Neuronal stem cell (in vitro differentiated cells): ENCODE measurements at places on chromosomes 4 and X.

DNA sequence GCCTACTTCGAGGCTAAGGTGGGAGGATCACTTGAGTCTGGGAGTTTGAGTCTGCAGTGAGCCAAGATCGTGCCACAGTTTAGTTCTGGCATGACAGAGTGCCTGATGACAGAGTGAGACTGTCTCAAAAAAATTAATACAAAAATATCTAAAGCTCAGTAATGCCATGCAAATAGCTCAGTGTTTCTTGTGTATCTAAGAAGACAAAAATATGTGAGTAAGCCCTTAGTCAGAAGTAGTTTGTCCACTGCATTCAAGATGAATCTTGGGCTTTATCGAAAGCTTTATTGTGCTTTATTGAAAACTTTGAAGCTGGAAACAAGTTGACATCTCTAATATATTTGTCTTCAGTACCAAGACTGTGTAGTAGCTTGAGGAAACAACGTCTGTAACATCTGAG is 115.9 kb downstream of the GPAT3 start:
- DNase-seq, result no peak

- no peak for DNase-seq
Observed at GRCh38 chr4:107757864-107758476, 37.9 kb upstream of the PAPSS1 start.

DNA sequence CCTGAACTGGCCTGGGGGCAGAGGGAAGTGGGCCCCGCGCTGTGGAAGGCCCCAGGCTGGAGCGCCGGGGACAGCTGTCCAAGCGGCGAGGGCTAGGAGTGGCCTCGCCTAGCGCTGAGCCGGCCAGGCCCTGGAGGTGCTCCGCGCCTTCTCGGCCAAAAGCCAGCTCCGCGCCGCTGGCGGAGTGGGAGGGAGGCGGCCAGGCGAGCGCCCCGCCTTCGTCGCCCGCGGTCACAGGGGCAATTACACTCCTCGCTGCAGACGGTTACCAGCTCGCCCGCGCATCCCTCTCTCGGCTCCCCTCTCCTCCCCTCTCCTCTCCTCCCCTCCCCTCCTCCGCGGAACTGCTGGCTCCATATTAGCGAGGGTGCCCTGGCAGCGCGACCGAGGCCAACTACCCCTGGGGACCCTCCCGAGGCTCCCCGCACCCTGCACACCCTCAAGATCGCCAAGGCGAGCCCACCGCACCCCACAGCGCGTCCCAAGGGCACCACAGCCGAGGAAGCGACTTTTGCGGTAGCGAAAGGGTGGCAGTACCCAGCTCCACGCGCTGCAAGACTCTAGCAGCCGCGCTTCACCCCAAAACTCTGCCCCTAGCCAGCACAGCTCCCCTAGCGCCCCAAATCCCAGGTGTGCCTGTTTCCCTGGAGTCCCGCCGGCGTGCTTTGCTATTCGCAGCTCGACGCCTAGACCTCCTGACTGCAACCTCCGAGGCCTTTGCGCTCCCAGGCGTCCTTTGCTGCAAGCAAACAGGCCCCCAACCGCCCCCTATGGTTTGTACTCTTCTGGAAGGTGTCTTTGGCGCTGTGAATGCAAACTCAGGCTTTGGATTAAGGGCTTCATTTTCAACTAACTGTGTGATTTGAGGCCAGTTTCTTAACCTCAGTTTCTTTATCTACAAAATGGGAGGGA is 91.4 kb downstream of the BCOR start:
- DNase-seq, result no peak

DNA sequence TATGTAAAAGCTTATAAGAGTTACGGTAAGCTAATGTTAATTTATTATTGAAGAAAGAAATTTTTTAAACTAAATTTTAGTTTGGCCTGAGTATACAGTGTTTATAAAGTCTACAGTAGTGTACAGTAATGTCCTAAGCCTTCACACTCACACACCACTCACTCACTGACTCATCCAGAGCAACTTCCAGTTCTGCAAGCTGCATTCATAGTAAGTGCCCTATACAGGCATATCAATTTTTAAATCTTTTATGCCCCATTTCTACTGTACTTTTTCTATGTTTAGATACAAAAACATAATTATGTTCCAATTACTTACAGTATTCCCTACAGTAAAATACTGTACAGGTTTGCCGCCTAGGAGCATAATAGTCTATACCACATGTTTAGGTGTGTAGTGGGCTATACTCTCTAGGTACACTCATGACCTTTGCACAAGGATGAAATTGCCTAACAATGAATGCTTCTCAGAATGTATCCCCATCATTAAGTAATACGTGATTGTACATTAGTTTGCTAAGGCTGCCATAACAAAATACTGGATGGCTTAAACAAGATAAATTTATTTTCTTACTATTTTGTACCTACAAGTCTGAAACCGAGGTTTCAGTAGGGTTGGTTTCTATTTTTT is 333.8 kb upstream of the PCDH7 start:
- DNase-seq, result no peak

GRCh38 chr4:185265942-185266341 is 56.5 kb downstream of the SNX25 start:
- DNase-seq, result no peak

GRCh38 chr4:106809076-106809475 is 227.0 kb downstream of the DKK2 start:
- no peak for DNase-seq

DNA sequence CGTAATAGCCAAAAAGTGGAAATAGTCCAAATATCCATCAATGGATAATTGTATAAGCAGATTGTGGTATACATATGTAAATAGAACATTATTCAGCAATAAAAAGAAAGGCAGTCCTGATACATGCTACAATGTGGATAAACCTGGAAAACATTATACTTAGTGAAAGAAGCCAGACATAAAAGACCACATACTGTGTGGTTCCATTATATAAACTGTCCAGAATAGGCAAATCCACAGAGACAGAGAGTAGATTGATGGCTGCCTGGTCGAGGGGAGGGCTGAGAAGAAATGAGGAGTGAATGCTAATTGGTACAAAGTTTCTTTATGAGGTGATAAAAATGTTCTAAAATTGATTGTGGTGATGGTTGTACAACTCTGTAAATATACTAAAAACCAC is 397.4 kb upstream of the RPS6KA3 start:
- no peak for DNase-seq

DNA sequence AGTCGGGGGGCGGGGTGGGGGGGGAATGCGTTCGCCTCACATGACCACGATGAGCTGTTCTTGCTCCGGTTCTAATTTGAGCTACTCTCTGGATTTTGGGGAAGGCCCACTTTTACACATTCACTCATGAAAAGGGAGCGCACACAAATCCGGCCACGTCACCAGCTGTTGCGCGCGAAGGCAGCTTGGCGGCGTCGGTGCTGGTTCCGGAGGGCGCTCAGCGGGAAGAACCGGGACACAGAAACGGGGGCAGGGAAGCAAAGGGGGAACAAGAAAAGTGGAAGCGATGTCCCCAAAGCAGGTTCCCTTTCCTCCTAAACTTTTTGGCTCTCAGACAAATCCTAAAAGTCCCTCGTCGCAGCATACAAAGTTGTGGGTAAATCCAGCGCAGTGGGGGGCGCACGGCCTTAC is 605 bp downstream of the ANXA5 start:
- DNase-seq, result no peak

DNA sequence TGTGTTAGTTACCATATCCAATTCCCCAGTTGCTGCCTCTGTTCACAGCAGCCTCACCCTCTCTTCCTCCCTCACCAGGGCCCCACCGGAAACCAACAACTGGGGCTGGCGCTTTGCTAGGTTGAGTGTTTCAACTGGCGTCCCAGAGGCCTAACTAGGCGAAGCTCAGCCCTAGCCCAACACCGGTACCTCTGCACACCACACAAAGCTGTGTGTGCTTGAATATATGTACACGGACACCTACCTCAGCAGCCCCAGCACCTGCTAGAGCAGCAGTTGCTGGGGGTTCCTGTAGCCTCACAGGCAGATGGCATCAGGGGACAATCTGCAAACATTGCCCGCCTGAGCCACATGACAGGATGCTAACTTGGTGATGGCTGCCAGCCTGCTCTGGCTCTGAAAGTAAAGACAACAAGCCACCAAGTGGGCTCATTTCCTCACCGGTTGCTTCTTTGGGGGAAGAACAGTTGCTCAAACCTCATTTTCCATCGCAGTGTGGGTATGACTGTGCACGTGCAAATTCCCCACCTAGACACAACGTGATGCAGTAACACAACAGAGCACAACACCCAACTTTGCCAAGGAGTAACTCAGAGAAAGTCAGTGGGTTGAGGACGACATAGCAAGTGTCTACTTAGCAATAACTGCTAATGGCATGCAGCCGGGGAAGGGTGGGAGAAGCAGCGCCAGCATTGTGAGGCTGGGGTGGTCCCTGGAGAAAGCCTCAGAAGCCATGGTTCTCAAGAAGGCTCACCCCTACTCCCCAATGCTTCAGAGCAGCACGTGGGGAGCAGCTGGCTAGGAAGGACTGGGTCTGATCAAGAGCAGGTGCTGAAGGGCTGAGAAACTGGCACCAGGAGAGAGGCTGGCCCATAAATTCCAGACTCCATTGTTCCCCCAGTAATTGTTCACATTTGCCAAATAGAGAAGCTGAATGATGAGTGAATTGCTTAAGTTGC is 139.5 kb downstream of the SH3KBP1 start:
- DNase-seq, result no peak

- DNase-seq, result no peak
Observed at GRCh38 chr4:110347805-110348204, 128.2 kb upstream of the ENPEP start.

DNA sequence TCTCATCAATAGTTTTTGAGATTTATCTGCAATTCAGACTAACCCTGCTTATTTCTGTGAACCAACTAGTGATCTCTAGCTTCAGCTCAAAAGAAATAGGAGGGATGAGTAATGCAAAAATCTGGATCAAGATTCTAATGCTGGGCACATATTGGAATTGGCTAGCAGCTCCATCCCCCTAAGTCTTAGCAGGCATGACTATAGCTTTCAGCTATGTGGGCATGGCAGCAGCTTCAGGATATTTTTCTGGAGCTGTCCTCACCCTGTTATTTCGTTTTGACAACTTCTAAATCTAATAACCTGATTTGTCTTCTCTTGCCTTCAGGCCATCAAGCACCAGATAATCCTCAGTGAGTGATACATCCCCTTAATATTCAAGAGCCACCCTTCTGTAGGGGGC is 50.8 kb upstream of the GNPDA2 start:
- DNase-seq, result no peak

- DNase-seq, result no peak
Observed at GRCh38 chr4:38190717-38191178, 230.6 kb downstream of the PTTG2 start.

DNA sequence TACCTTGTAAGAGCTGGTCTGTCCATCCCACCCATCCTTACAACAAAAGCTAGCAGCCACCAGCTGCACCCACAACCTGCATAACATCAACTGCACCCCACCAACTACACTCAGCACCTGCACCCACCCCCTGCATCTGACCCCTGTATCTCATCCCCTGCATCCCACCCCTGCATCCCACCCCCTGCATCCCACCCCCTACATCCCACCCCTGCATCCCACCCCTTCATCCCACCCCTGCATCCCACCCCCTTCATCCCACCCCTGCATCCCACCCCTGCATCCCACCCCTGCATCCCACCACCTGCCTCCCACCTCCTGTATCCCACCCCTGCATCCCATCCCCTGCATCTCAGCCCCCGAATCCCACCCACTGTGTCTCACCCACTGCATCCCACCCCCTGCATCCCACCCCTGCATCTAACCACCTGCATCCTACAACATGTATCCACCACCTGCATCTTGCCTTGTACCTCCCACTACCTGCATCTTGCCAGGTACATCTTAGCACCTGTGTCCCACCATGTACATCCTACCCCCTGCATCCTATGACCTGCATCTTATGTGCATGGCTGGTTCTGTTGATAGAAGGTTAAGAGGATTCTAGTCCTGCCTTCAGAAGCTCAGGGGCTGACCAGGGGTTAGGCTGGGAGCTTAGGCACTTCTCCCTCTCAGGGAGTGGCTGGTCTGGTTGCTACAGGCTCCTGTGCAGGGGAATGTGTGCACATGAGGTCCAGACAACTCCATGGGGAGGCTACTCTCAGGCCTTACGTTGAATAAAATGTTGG is 9.4 kb downstream of the TMEM271 start:
- no peak for DNase-seq

DNA sequence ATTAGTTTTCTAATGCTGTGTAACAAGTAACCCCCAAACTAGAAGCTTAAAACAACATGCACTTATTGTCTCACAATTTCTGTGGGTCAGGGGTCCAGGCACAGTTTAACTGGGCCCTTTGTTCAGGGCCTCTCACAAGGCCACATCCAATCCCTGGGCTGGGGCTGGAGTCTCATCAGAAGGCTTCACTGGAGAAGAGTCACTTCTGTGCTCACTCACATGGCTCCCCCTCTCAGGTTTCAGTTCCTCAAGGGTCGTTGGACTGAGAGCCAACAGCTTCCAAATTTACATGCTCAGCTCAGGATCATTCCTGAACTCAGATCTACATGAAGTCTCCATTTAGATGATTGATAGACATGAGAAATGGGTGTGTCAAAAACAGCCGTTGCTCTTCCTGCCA is 77.1 kb downstream of the EVC start:
- no peak for DNase-seq

- no peak for DNase-seq
Observed at GRCh38 chr4:40178672-40179071, 18.2 kb upstream of the RHOH start.

DNA sequence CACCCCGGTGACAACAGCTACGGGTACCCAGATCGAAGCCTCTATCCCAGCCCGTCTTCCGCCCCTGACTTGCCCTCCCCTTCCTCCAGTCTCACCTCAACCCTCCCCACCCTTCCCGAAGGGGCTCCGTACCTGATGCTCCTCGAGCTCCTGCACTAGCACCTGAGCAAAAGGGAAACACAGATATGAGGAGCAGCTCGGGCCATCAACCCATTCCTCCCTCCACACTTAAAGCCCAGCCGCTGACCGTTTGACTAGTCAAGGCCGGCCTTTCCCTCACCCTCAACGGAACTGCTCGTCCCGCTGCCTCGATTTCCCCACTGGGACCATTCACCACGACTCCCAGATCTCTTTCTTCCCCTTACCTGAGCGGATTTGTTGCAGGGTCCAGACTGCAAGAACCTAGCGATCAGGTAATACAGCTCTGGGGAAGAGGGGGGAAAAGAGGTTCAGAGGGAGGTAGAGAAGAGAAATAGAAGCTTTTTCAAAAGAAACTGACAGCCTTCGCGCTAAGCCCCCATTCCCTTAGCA is 731 bp downstream of the BRWD3 start:
- DNase-seq, result peak; percentile 14

DNA sequence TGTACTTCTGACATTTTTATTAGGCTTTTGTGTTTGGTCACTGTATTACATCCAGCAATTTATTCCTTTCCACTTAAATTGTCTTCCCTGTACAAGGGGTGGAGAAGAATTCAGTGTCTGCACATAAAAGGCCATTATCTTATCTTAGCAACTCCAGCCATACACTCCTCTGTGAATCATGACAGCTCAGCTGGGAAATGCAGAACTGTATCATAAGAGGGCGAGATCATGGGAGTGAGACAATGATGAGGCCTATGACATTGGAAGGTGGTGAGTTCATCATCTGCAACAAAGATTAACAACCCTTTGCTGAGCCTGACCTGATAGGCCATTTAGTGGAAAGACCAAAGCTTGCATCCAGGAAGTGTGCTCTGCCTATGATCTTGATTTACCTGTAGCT is 33.3 kb downstream of the SLIT2 start:
- no peak for DNase-seq

- DNase-seq, result no peak
Observed at GRCh38 chrX:703466-703865, 72.9 kb downstream of the SHOX start.
